ENCODE measurements at places on chromosomes 1 and 21.

DNA sequence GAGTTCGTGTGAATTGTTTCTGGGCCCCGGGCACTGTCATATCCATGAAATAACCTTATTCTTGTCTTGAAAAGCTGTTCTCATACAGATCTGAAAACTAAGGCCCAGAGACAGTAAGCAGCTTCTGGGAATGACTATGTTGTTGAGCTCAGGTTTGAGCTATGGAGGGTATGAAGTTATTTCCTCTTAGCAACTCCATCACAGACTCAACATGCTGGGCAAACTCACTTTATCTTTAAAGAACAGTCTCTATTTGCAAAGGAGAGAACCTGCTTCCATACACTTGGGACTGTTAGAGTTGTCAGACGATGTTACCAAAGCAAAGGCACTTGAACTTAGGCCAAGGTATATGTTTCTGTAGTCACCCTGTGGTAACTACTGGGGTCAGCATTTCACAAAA is 90.0 kb downstream of the GPR88 start:
- no peak for DNase-seq

DNA sequence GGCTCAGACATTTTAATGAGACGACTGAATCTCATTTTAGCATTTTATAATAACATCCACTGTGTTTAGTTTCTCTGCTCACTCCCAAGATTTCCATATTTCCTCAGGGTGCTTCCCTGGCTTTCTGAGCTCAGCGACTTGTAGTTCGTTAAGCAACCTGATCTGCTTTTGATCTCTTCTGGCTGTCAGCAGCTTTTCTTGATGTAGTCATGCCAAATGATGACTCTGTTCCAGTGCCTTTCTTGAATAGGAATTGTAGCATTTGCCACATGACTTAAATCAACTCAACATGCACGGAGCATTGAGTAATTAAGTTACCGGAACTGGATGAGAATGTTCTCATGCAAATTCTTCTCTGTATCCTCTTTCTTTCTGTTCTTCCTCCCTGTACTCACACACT is 246.1 kb downstream of the FMN2 start:
- no peak for DNase-seq

- no peak for DNase-seq
These were observed 58.1 kb downstream of the KIAA0040 start for GRCh38 chr1:175134500-175134899.

GRCh38 chr1:235002706-235003300 is 125.8 kb downstream of the TOMM20 start:
- DNase-seq, result no peak

- no peak for DNase-seq
These were observed 43.1 kb downstream of the RASSF5 start for GRCh38 chr1:206550446-206550845.

GRCh38 chr1:237431448-237431847 is 389.5 kb downstream of the RYR2 start:
- DNase-seq, result no peak

DNA sequence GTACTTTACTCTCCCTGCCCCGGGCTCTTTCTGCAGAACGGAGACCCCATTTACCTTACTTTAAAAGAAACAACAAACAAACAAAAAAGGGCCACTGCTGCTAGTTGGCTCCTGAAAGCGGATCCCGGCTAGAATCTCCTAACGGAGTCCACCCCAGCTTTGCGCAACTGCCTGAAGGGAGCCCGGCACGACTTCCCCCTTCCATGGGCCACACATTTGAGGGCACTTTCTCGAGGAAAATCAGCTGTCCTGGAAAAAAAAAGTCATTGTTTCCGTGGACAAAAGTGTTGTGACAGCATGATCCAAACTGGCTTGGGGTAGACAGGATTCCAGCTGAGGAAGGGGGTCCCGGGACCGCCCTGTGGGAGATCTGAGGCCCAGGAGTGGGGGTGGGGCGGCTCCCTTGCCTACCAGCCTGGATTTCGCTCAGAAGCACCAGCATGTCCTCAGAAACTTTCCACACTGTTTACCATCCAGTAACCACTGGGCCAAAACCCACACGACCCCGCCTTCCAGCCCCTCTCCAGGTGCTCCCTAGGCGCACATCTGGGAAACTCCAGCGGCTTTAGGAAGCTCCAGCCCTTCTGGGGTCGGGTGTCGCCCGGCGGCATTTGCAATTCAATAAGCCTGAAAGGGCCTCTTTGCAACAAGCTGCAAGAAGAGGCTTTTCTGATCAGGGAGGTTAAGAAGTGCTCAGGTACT is 4.8 kb downstream of the RIPK4 start:
- DNase-seq, result no peak

GRCh38 chr1:207833381-207833780 is 77.5 kb downstream of the CD34 start:
- DNase-seq, result no peak

- no peak for DNase-seq
These were observed 15.4 kb downstream of the PDXK start for GRCh38 chr21:43734131-43734927.

- DNase-seq, result no peak
These were observed 91.9 kb upstream of the CACNA1E start for GRCh38 chr1:181391301-181391900.

Measured in stimulated activated CD8-positive, alpha-beta memory T cell treated with anti-CD3 and anti-CD28 coated beads, Interleukin-2, amount 100 ng/mL, for 1 hour (primary cell).